Activated CD4-positive, alpha-beta T cell treated with anti-CD3 and anti-CD28 coated beads for 4 hours (primary cell): ENCODE measurements at places on chromosomes 6 and 20.

DNA sequence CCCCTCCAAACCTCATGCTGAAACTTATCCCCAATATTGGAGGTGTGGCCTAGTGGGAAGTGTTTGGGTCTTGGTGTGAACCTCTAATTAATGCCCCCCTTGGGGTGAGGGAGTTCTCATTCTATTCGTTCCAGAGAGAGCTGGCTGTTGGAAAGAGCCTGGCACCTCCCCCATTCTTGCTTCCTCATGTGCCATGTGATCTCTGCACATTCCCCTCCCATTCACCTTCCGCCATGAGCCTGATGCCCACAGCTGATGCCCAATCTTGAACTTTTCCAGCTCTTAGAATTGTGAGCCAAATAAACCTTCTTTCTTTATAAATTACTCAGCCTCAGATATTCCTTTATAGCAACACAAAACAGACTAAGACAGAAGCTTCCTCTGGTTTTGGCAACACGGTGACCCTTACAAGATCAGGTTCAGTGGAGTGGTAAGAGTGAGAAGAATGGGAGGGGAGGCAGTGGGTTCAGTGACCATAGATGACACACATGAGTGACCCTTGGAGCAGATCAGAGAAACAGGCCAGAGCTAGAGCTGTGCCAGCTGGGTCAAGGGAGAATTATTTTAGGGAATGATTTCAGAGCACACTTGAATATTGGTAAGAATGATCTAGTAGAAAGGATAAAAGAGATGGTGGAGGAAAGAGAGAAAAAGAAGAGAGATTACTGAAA lies 176.4 kb downstream of the LY86 start:
- DNase-seq = no peak

DNA sequence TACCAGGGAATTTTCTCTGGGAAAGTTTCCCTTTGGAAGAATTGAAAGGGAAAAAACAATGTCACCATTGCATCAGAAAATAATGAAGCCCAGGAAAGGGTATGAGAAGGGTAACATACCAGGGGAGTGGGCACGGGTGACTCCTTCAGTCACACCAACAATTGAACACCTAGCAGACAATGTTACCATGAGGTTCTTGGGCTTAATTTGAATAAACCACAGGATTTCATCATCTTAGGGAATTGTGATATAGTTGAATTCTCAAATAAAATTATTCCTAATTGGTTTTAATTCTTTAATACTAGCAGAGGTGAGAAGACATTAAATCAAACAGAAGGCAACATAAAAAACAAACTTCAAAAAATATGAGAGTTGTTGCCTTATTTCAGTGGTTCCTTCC lies 73.7 kb upstream of the RREB1 start:
- DNase-seq = no peak

DNA sequence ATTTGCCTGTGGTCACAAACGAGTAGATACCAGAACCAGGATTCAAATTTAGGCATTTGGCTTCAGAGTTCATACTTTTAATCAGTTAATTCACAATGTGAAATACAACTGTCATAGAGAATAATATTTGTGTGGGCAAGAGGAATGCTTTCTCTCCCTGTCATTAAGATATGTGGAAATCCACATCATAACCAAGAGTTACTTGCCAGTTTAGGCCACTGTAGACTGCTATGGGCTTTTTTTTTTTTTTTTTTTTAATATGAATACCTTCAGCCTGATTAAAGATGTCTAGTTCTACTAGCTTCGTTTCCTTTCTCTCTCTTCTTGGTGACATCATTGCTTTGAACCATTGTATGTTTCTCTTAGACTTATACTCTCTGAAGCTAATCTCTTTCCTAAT lies 244.9 kb downstream of the ZFAND3 start:
- DNase-seq = no peak

DNA sequence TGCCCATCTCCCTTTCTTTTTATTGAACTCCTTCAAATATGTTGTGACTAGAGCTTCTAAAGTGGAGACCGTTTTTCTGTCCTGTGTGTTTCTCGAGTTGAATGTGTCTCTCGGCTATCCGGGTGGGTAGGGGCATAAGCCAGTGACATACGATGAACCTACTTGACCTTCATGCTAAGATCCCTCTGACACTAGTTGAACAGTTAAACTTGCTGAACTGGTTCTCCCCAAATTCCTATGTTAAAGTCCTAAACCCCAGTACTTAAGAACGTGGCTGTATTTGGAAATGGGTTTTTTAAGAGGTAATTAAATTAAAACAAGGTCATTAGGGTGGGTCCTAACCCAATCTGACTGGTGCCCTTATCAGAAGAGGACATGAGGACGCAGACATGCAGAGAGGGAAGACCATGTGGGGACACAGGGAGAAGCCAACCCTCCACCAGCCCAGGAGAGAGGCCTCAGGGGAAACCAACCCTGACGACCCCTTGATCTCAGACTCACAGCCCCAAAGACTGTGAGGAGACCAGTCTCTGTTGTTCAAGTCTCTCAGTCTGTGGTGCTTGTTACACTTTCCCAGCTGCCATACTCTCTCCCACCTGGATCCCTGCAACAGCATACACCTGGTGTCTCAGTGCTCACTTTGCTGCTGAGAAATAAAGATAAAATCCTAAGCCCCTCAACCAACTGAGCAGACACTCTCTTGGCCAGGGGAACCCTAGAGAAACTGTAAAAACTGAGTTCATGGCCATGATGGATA lies 208.4 kb downstream of the MYLK4 start:
- no peak for DNase-seq

- DNase-seq = no peak
Observed at GRCh38 chr6:112800439-112800838, 453.3 kb downstream of the RFPL4B start.

DNA sequence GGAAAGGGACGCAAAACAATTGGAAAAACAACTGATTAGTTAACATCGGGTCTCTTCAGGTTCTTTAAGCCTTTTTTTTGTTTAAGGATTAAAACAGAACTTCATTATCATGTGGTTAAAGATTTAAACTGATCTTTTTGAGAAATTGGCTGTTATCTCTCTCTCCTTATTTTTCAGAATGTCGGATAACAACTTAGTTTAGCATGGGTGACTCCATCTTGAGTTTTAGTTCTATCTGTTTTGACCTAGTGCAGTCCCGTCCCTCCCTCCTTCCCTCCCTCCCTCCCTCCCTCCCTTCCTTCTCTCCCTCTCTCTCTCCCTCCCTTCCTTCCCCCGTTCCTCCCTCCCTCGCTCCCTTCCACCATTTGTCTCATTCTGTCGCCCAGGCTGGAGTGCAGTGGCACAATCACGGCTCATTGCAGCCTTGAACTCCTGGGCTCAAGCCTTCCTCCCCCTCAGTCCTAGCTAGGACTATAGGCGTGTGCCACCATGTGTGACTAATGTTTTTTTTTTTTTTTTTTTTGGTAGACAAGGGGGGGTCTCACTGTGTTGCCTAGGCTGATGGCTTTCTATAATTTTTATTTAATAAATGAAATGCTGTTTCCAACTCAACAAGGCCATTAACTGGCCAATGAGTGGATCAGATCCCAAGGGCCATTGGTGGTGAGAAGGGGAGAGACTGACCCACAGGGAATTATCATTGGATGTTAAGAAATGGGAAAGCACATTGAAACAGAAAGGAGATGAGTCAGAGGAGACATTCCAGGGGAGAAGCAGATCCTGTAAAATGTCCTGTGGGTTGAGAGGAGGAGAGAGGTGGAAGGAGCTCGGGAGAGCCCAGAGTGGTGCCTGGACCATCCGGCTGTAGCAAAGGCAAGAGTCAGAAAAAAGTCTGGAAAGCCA lies 13.6 kb downstream of the BAK1 start:
- no peak for DNase-seq

- no peak for DNase-seq
Observed at GRCh38 chr6:157579467-157580031, 198.6 kb downstream of the ZDHHC14 start.

DNA sequence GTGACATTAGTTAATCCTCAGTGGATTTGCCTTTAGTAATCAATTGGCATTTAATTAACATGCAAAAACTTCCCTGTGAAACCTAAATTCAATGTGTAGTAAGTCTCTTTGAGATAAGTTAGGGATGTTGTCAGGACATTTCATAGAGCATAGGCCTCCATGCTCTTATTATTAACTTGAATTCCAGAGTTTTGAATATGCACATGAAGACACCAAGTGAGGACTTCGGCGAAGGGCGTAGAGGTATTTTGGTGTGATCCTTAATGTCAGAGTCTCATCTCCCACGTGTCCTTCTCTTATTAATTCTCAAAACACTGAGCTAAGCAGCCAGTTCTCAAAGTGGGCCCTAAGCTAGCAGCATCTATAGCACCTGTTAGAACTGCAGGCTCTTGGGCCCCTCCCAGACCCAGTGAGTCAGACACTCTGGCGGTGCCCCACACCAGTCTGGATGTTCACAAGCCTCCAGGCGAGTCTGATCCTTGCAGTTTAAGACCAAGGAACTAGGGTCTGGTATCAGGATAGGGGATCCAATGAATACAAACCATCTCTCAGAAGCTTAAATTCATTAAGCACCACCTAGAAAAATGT lies 292.1 kb downstream of the QKI start:
- DNase-seq = no peak

- no peak for DNase-seq
Observed at GRCh38 chr20:44748005-44748370, 2.3 kb downstream of the KCNK15 start.

DNA sequence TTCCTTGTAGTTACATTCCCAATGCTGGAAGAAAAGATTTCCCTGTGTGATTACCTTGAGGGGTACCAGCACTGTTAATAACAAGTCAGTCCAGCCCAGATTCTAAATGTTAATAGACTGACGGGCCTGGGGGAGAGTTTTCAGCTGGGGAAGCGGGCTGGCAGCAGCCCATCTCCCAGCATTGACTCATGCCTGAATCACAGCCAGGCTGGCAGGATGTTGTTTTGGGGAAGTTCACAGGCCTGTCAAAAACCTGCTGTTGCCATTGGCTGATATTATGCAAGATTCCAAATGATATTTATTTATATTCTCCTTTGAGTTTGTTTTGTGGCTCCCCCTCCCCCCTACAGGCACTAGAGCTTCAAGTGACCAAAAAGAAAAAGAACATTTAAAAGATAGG lies 213.9 kb upstream of the CNR1 start:
- DNase-seq = no peak

GRCh38 chr20:33343521-33343920 lies 57.8 kb downstream of the CDK5RAP1 start:
- no peak for DNase-seq

GRCh38 chr6:9532621-9533557 lies 882.0 kb downstream of the TFAP2A start:
- no peak for DNase-seq

DNA sequence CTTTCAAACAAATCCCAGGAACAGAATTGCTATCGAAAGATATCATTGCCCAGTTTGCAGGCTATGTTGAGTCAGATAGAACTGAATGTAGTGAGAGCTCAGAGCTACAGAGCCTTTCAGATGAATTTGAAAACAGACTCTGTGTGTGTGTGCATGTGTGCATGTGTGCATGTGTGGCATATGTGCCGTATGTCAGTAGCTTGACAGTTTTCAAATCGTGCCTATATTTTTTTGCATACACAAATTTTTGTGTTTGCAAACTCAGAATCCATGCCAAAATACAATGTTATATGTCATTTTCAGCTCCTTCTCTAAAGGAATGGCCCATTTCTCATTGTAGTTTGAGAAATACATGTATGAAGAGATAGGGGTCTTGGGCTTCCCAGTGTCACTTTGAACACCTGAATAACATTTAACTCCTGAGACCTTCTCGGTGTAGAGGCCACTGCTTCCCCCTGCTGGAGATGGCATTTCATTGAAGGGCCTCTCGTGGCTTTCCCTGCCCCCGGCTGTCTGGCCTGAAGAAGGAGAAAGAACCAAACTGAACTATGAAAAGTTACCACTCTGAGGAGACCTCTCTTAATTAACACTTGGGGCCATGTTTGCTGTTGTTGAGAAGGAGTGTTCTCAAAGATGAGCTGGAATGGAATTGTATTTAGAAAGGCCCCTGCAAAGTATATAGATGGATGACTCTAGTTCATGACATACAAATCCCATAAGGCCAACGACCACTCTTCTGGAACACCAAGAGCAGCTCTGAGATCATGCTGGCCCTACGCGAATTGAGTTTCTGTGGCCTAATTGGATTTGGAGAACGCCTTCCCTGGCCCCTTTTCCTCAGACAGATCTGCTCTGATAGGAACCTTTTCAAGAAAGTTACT lies 58.7 kb downstream of the VAPB start:
- peak; percentile 47 for DNase-seq

DNA sequence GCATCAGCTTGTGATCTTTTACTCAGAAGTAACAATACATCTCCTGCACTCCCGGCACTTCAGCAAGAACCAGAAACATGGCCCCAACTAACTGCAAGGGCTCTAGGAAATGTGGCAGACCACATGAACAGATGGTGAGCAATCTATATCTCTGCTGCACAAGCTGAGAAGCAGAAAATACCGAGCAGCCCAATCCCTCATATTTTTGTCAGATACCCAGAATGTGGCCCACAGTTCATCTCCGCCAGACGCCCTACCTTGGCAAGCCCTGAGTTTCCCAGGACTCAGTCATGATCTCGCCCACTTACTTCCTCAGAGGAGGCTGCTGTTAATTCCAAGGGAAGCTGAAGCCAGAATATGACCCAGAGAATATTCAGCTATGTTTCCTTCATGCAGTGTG lies 63.1 kb upstream of the PHACTR1 start:
- no peak for DNase-seq
